ENCODE measurements at places on chromosomes 7 and 10.

DNA sequence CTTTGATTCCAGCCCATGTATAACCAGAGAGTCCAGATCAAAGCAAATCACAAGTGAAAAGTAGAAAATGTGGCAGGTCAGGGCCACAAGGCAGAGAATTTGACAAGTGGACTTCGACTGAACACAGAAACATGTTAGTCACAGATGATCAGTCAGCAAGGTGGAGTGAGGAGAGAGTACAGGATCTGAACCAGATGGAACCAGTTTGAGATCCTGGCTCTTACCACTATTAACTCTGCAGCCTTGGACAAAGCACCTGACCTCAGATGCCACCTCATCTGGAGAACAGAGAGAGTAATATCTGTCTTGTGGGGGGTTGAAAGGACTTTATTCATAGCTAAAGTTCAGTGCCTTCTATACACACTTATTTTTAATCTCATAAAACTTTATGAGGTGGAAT, 4.4 kb downstream of the MRLN start:
- DNase-seq: peak; percentile 8

DNA sequence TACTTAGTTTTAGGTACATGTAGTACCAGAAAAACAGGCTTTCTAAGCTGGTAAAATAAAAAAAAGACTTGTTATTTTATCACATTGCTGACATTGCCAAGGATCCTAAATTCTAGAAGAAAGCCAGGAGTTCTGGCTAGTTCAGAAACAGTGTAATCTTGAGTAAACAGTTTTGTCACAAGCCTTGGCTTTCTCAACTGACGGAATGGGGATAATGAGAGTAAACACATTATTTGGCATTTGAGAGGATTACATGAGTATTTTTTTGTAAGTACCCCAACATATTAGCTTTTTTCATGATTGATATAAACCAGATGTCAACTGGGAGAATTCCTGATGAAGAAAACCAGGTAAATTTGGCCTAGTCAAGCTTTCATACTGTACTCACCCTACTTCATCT, 269.8 kb downstream of the SORCS1 start:
- DNase-seq: no peak

DNA sequence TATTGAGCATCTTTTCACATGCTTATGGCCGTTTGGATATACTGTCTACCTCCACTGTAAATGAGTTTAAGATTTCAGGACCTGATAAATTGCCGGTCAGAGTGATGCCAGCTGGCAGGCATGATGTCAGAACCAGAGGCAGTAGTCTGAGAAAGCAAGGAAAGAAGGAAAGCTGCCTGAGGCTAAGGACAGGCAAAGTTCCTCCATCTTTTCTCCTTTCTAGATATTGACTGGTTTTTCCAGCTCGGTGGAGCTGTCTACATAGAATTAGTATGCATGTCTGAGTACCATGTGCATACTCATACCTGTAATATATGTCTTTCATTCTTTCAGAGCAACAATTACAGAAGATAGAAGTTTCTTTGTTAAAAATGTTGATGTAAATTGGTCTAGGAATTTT, 52.3 kb downstream of the CDCA7L start:
- no peak for DNase-seq

- no peak for DNase-seq
Measured at GRCh38 chr10:101207026-101207425, 22.2 kb downstream of the LBX1 start.

- no peak for DNase-seq
Measured at GRCh38 chr7:88758381-88759229, 895 bp upstream of the ZNF804B start.
